WTC11 (cell line): ENCODE measurements at places on chromosomes 7 and 10.

GRCh38 chr7:71633551-71634008 is 501.6 kb downstream of the GALNT17 start:
- H3K27ac ChIP-seq, result peak overlapping the region; percentile 97
- no peak for DNase-seq
- H3K36me3 ChIP-seq, result no peaks in the 10 kb centered on the region

GRCh38 chr7:115479448-115479847 is 551.1 kb downstream of the TFEC start:
- H3K4me3 ChIP-seq, result no peak overlapping the region
- peaks cover 16% of the 10 kb centered on the region for H3K4me1 ChIP-seq
- DNase-seq, result no peak
- H3K27ac ChIP-seq, result no peak overlapping the region
- no peaks in the 10 kb centered on the region for H3K36me3 ChIP-seq
- peaks cover 18% of the 10 kb centered on the region; the same call in 1 of the 2 replicates for H3K27me3 ChIP-seq

DNA sequence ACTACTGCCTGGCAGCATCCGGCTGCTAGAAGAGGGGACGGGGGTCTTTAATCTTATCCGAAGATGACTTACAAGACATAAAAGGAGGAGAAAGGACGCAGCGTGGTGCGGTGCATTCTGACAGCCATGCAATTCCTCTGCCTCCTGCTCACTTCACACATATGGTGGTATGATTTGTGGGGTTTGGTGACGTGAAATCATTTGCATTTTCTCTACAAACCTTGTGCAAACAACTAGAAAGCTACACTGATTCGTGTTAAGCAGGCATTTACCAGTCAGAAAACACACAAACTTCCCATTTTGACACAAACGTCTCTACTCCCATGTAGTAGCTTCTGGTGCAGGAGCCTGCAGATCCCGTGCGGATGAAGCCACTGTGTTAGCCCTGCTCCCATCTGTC is 6.8 kb upstream of the TCERG1L start:
- no peak for DNase-seq
- H3K4me3 ChIP-seq, result no peak overlapping the region
- H3K27ac ChIP-seq, result no peak overlapping the region
- H3K4me1 ChIP-seq, result peaks cover 18% of the 10 kb centered on the region
- H3K27me3 ChIP-seq, result peaks cover 10% of the 10 kb centered on the region

GRCh38 chr10:98666276-98666675 is 219.5 kb upstream of the HPS1 start:
- H3K27me3 ChIP-seq, result peaks cover 15% of the 10 kb centered on the region
- no peak overlapping the region for H3K27ac ChIP-seq
- peaks cover 22% of the 10 kb centered on the region for H3K36me3 ChIP-seq
- no peak for DNase-seq

- peaks cover 17% of the 10 kb centered on the region for H3K36me3 ChIP-seq
- peaks cover 34% of the 10 kb centered on the region for H3K4me1 ChIP-seq
- no peak for DNase-seq
- H3K27ac ChIP-seq, result no peak overlapping the region
Observed at GRCh38 chr10:24438800-24439199, 229.9 kb downstream of the KIAA1217 start.

DNA sequence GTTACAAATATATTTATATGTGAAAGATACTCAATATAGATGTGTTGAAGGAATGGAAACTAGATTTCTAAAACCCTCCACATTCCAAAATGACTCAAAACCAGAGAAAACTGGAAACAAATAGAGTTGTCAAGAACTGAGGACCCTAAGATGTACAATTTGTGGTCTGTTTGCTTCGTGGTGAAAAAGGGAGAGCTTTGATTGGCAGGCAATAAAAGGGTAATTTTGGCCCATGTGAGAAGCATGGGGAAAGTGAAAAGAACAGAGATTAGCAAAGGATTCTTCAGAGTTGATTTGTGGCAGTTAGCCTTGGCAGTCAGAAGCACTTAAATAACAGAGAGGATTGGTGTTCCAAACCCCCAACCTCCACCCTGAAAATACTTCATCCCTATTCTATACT is 37.1 kb upstream of the DKK1 start:
- H3K36me3 ChIP-seq, result peaks cover 12% of the 10 kb centered on the region; the same call in 1 of the 2 replicates
- H3K4me3 ChIP-seq, result no peak overlapping the region
- no peaks in the 10 kb centered on the region for H3K27me3 ChIP-seq
- no peak for DNase-seq
- no peaks in the 10 kb centered on the region for H3K4me1 ChIP-seq

- no peak for DNase-seq
- peaks cover 6% of the 10 kb centered on the region for H3K27me3 ChIP-seq
- no peak overlapping the region for H3K4me3 ChIP-seq
- H3K27ac ChIP-seq, result no peak overlapping the region
- H3K36me3 ChIP-seq, result no peaks in the 10 kb centered on the region; the same call in none of the 2 replicates
Observed at GRCh38 chr10:76161301-76161582, 729.8 kb downstream of the LRMDA start.

- DNase-seq, result no peak
Observed at GRCh38 chr7:129951226-129952085, 1.3 kb downstream of the UBE2H start.

DNA sequence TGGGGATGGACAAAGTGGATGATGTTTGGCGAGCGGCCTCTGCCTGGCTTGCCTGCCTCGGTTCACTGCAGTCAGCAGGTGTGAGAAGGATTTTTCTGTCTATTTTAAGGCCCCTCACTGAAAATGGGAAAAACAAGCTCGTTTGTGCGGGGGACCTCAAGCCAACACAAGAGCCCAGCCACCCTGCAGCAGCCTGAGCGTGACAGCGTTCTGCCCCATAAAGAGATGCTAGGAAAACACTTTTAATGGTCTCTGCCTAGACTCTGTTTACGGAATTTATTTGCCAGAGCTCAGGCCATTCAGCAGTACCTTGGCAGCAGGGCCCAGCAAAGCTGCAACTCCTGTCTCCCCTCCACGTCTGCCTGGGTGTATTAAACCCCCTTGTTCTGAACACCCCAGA is 131.7 kb downstream of the GRK5 start:
- no peaks in the 10 kb centered on the region for H3K36me3 ChIP-seq
- no peak overlapping the region for H3K27ac ChIP-seq
- DNase-seq, result no peak
- no peaks in the 10 kb centered on the region for H3K27me3 ChIP-seq
- no peaks in the 10 kb centered on the region for H3K4me1 ChIP-seq

- 0 out of 2 replicates have a peak, but pooled peaks cover 3% of the 10 kb centered on the region for H3K4me1 ChIP-seq
- no peaks in the 10 kb centered on the region for H3K27me3 ChIP-seq
- H3K27ac ChIP-seq, result no peak overlapping the region
Observed at GRCh38 chr10:97898429-97898828, 48.8 kb downstream of the GOLGA7B start.

GRCh38 chr10:69644658-69645295 is 14.7 kb downstream of the FAM241B start:
- H3K4me3 ChIP-seq, result no peak overlapping the region
- H3K36me3 ChIP-seq, result 0 out of 2 replicates have a peak, but pooled peaks cover 3% of the 10 kb centered on the region
- H3K4me1 ChIP-seq, result peaks cover 30% of the 10 kb centered on the region
- no peak overlapping the region for H3K27ac ChIP-seq

GRCh38 chr7:69946901-69947300 is 348.6 kb downstream of the AUTS2 start:
- H3K27ac ChIP-seq, result no peak overlapping the region
- H3K4me3 ChIP-seq, result no peak overlapping the region
- DNase-seq, result no peak
- H3K36me3 ChIP-seq, result no peaks in the 10 kb centered on the region
- H3K27me3 ChIP-seq, result no peaks in the 10 kb centered on the region

- peaks cover 13% of the 10 kb centered on the region for H3K4me1 ChIP-seq
- no peak overlapping the region for H3K27ac ChIP-seq
- H3K4me3 ChIP-seq, result no peak overlapping the region
- no peaks in the 10 kb centered on the region for H3K27me3 ChIP-seq
Observed at GRCh38 chr10:55704950-55705349, 656.1 kb downstream of the ZWINT start.

DNA sequence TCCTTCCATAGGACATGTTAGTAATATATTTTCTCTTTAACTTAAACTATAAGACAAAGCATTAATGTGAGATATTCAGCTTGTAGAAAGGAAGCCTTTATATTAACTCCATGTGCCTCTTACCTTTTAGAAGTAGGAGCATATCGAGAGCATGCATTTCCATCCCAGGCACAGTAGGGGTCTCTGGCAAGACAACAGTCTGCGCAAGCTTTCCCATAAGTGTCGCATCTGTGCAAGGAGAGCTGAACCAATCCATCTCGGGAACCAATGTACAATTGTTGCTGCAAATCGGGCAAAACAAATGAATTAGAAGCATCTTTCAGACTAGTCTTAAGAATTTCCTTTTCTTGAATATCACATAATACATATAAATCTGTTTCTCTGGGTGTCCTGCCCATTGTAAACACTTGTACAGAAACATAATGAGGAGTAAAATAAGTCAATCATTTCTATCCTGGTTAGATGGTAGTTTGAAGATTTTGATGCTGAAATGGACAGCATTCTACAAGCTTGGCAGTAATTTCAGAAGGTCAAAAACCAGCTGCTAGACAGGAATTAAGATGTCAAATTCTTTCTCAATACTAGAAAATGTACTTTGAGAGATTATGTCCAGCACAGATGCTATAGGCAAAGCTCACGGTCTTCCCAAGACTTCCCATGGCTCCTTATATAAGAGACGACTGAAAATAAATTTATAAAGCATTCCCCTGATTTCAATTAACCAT is 171.8 kb downstream of the SEMA3D start:
- no peak overlapping the region for H3K27ac ChIP-seq
- H3K27me3 ChIP-seq, result no peaks in the 10 kb centered on the region
- H3K4me1 ChIP-seq, result peaks cover 27% of the 10 kb centered on the region
- no peaks in the 10 kb centered on the region for H3K36me3 ChIP-seq
- H3K4me3 ChIP-seq, result no peak overlapping the region

DNA sequence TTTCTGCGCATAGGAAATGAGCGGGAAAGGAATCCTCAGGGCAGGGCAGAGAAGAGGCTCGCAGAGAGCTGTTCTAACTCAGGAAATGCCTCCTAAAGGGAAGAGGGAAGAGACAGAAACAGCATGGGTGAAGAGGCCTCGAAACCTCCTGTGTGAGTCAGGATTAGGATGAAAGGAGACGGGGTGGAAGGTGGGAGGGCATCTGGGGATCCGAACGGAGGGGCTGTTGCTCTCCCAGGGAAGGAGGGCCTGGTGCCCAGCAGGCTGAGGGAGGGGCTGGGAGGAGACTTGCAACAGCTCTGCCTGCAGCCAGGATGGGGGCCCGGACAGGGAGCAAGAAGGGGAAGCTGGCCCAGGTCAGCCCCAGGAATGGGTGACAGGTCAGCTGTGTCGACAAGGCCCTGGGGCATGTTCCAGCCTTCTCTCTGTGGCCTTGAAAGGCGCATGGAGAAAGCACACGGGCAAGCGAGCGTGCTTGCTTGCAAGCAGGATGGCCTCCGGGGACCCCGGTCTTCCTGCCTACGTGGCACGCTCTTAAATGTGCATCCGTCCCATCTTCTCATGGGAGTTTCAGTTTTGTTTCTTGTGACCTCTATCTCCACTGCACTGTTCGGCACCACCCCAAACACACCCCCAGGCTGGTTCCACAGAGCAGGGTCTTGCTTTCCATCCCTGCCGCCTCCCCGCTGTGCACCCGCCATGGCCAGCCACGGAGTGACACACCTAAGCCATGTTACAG is 63.5 kb downstream of the HIPK2 start:
- peaks cover 39% of the 10 kb centered on the region for H3K4me1 ChIP-seq
- no peak for DNase-seq
- no peak overlapping the region for H3K4me3 ChIP-seq
- H3K27me3 ChIP-seq, result no peaks in the 10 kb centered on the region
- H3K36me3 ChIP-seq, result peaks cover 19% of the 10 kb centered on the region
- H3K27ac ChIP-seq, result peak overlapping the region; percentile 95

GRCh38 chr7:80923211-80923612 is 4.4 kb upstream of the SEMA3C start:
- peaks cover 7% of the 10 kb centered on the region for H3K27me3 ChIP-seq
- H3K4me1 ChIP-seq, result peaks cover 30% of the 10 kb centered on the region
- peaks cover 4% of the 10 kb centered on the region for H3K36me3 ChIP-seq
- DNase-seq, result no peak

DNA sequence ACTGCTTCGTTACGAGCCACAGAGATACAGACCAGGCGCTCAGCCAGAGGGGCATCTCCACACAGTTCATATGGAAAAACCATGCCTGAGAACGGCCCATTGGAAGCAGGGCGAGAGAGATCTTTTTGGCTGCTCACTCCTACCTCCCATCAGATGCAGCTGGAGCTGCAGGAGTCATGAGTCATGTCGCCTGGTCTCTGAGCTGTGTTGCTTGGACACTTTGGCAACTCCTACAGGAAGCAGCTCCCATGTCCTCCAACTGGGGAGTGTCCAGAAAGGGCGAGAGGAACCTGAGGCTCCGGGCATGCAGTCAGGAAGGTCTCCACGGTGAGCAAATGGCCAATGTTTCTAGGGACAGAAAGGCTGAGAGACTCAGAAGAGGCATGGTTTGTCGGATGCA is 24.9 kb downstream of the INSIG1 start:
- H3K4me1 ChIP-seq, result no peaks in the 10 kb centered on the region
- no peak overlapping the region for H3K4me3 ChIP-seq
- H3K36me3 ChIP-seq, result no peaks in the 10 kb centered on the region
- H3K27ac ChIP-seq, result no peak overlapping the region
- no peaks in the 10 kb centered on the region; the same call in 1 of the 2 replicates for H3K27me3 ChIP-seq

GRCh38 chr7:47371317-47371716 is 210.6 kb downstream of the TNS3 start:
- H3K4me1 ChIP-seq, result peaks cover 41% of the 10 kb centered on the region
- no peak overlapping the region for H3K27ac ChIP-seq
- H3K27me3 ChIP-seq, result no peaks in the 10 kb centered on the region

DNA sequence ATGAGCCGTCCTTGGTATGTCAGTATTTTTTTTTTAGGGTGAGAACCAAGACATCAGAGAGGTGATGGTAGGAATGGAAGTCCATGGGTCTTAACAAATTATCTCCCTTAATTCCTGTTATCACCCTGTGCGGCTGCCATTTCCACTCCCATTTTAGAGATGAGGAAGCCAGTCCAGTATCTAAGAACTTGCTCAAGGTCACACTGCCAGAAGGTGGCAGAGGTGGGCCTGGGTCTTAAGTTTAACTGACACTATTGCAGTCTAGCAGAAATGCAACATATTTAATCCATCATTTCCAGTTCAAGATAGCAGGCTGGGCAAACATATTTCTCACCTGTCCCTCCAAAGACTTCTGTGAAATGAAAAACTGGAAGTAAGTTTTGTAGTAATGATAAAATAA is 108.3 kb downstream of the GLI3 start:
- H3K27me3 ChIP-seq, result no peaks in the 10 kb centered on the region; the same call in 1 of the 2 replicates
- H3K27ac ChIP-seq, result no peak overlapping the region
- DNase-seq, result peak; percentile 25

DNA sequence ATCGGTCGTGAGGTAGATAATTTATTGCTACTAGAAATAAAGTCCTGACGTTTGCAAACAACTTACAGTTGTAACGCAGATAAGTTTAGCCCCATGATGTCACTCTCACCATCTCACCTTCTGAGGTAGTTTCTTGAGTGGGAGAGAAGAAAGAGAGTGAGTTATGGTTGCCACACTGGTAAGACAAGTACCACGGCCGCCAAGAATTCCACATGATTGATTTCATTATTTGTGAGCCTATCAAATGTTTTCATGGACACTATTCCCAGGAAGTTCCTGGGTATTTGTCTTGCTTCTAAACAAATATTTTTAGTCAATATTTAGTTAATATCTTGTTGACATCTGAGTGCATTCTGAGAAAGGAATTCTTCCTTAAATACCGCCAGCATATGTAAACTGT is 339.4 kb upstream of the KIAA1217 start:
- no peaks in the 10 kb centered on the region for H3K36me3 ChIP-seq
- peaks cover 3% of the 10 kb centered on the region for H3K27me3 ChIP-seq
- peaks cover 24% of the 10 kb centered on the region for H3K4me1 ChIP-seq
- H3K4me3 ChIP-seq, result no peak overlapping the region
- DNase-seq, result no peak
- no peak overlapping the region for H3K27ac ChIP-seq

GRCh38 chr7:27918503-27918902 is 178.5 kb downstream of the TAX1BP1 start:
- no peak overlapping the region for H3K27ac ChIP-seq
- DNase-seq, result no peak
- no peak overlapping the region for H3K4me3 ChIP-seq
